ENCODE measurements at places on chromosomes 12 and 14.
A peak's percentile ranks its signal among the peaks of the same experiment; 100 is the strongest.

DNA sequence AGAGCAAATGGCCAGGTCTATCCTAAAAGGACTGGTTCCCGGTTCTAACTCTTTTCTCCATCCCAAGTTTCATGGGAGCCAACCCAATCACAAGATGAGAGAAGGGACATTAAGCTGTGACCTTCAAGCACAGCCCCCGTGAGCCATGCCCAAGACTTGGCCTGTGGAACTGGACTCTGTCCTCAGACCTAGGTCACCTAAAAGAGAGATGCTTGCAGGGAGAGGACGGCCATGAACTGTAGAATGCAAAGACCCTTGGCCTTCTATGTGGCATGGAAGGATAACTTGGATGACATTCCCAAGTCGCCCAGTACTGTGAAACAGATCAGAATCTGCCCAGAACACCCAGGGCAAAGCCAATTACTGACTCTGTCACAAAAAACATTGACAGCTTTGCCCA, 263.5 kb downstream of the DPF3 start:
- DNase-seq, result no peak

- no peak for DNase-seq
Observed at GRCh38 chr12:88753066-88753465, 172.8 kb upstream of the KITLG start.

GRCh38 chr14:23355871-23356435, 3.3 kb upstream of the SLC22A17 start:
- no peak for DNase-seq

DNA sequence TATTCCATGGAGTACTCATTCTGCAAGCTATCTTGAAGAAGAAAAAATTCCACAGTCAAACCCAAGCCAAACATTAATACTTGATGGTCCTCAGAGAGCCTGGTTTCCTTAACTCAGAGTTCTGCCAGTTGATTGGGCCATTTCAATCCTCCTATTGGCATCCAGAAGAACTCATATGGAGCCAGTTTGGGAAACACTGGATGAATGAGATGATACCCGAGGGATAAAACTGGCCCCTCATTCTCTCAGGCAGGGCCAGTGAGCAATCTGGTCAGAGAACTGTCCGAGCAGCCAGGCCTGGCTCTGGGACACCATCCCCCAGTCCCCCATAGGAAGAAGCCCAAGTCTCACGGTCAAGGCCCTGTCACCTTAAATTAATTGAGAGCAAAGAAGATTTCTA, 48.8 kb downstream of the NUAK1 start:
- no peak for DNase-seq

- peak; percentile 65 for DNase-seq
Observed at GRCh38 chr12:40907115-40907527, 214.9 kb downstream of the CNTN1 start.

DNA sequence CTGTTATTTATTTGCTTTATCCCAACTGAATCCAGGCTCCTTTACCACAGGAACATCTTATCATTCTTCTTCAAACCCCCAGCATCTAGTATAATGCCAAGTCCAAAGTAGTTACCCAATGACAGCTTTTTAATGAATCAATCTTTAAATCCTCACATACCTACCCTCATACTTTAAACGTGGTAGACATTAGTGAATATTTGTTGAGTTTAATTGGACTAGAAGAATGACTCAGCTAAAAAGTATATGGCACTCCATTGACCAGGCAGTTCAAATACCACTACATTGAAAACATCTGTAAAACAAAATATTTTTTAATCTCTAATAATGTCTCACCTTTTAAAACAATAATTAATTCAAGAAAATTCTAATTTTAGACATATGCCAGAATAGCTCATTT, 98.1 kb downstream of the ZFC3H1 start:
- DNase-seq, result no peak

DNA sequence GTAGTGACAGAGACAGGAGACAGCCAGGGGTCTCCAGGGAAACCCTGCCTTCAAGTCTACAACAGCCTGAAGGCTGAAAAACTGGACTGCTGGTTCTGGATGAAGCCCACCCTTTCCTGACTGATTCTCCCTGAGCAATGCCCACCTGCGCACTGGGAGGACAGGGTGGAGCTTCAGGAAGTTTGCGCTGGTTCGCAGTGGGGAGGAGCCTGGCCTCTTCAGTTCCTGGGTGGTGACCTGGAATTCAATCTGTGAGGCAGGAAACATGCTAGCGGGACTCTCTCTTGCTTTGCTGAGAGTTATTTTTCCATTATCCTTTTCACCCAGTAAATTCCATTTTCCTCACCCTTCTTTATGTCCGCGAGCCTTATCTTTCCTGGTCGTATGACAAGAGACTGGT, 600.8 kb downstream of the TRHDE start:
- DNase-seq, result no peak

DNA sequence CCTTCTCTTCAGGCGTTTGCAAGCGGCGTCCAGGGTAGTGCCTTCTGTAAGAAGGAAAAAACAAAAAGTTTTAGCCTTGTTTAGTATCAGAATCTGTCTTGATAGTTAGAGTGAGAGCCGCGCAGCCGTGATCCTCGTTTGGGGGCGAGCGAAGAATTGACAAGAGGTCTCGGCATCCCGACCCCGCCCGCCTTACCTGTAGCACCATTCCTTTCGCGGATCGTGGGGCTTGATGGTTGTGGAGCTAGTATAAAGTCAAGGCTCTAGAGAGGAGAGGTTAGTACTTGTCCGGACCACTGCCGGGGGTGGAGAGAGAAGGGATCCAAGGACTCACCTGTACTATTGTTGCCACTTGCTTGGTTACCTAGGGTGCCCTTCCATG, 494 bp downstream of the TMTC3 start:
- no peak for DNase-seq

GRCh38 chr12:75666939-75667334, 155.5 kb upstream of the KRR1 start:
- DNase-seq, result no peak

GRCh38 chr14:70955543-70956480, 48.6 kb downstream of the PCNX1 start:
- no peak for DNase-seq

GRCh38 chr12:116790066-116790465, 52.0 kb downstream of the RNFT2 start:
- no peak for DNase-seq

DNA sequence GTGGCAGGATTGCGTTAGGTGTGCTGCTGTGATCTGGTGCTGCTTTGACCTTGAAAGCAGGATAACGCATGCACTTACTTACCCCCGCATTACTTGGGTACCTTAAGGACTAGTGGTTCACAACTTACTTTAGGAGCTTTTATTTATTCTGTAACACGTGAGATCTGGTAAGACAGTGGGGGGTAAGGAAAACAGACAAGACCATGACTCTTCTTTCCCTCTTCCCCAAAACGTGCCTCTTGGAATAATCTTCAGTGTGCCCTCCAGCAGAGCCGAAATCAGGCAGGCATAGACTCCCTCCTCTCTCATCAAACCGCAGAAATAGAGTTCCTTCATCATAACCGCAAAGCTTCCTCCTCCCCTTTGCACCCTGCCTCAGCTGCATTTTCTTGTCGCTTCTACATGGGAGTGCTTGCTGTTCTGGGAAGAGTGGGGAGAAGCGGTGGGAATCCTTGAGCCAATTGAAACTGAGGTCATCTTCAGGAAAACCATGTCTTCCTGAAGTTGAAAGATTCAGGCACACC, 43.4 kb downstream of the RAD52 start:
- no peak for DNase-seq

DNA sequence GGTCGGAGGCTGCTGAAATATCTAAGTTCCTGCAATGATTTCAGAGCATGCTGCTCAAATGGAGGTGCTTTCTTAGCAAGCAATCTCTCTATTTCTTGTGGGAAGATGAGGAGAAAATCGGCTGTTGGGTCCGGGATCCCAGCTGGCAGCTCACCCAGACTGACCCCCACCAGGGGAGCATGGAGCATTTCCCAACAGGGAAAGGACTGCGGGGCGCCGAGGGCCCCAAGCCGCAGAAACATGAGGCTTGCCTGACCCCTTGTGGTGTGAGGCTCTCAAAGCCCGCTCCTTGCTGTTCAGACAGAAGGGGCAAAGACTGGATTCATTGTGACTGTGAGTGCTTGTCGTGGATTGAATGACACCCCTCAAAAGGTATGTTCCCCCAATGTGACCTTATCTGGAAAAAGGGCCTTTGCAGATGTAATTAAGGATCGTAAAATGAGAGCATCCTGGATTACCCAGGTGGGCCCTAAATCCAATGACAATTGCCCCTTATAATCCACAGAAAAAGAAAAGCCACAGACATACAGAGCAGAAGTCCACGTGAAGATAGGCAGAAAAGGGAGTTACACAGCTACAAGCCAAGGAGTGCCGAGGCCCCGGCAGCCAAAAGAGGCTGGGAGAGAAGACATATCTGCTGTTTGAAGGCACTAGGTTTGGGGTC, 116.3 kb upstream of the VASH1 start:
- DNase-seq, result no peak

- no peak for DNase-seq
Observed at GRCh38 chr14:96792003-96792402, 5.2 kb upstream of the VRK1 start.

DNA sequence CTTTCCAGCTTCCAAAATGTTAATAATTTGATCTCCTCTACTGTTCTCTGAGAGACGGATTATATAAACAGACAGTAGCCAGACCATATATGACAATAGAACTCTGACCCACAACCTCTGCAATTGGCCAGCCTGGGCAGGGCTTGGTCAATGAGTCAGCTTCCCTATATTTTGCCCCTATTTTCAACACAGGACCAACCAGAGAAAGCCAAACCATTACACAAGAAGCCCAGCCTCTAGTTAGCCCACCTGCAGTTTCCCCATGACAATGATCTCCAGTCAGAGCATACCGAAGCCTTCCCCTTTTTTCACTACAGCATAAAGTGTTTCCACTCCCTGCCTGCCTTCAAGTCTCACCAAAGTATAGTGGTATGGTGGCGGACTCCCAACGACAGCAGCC, 7.6 kb upstream of the EXD2 start:
- DNase-seq, result no peak

GRCh38 chr12:121214855-121215745, 5.2 kb downstream of the P2RX4 start:
- DNase-seq, result peak; percentile 90

DNA sequence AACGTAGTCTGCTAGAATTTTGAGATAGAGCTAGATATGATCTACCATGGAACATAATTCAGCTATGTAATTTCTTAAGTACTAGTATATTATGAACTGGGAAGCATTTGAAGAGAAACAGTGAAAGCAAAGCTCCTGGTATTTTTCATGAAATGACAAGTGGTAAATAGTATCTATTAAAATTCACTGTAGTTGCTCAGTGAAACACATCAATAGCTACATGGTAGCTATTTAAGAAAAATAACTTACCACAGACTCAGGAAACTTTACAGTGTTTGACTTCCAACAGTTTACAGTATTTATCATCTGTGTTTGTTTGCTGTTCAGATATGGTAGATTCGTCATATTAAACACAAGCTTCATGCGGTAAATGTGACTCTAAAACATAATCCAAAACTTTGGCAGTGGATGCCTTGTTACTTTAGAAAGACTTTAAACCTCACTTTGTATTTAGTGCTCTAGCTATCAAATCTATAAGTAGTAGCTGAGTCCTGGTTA, 25.2 kb downstream of the WNK1 start:
- DNase-seq, result no peak

GRCh38 chr14:89416002-89416995, 734 bp downstream of the FOXN3 start:
- peak; percentile 84 for DNase-seq

GRCh38 chr14:21498540-21499526, 12.3 kb downstream of the METTL3 start:
- no peak for DNase-seq

DNA sequence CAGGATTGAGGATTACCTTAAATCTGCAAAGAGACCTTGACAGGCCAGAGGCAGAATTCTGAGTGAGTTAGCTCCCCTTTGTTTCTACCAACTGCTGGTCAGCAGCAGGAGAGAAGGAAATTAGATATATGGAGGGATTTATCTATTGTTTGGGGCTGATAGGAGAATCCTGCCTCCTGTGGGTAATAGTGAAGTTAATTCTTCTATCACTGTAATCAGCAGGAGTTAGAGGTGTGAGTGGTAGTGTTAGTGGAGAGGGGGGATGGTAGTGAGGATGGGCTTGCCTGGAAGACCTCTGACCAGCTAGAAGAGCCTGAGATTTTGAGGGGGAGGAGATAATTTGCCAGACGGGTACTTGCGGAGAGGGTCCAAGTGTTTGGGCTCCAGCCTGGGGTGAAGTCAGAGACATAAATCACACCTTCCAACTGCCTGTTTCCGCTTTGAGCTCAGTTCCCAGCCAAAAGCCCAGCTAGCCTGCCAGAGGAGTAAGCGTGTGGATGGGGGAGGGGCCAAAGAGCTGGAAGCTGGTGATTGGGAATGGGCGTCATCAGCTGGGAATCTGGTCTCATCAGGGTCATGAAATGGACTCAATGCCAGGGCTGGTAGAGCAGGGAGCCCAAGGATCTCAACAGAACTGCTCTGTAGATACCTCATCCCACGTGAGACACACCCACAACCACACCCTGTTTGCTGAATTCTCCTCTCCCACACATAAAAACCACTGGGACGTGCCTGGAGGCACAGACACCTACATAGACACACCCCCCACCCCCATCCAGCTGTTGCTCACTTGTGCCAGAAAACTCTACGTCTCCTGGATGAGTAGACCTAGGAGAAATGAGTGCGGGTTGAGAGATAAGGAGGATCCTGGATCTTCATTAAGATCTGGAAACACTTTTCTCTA, 13.1 kb upstream of the ITGA5 start:
- DNase-seq, result peak; percentile 21

GRCh38 chr14:27485193-27485592, 887.4 kb upstream of the NOVA1 start:
- DNase-seq, result no peak

GRCh38 chr12:115044073-115044472, 360.1 kb upstream of the TBX3 start:
- DNase-seq, result no peak

DNA sequence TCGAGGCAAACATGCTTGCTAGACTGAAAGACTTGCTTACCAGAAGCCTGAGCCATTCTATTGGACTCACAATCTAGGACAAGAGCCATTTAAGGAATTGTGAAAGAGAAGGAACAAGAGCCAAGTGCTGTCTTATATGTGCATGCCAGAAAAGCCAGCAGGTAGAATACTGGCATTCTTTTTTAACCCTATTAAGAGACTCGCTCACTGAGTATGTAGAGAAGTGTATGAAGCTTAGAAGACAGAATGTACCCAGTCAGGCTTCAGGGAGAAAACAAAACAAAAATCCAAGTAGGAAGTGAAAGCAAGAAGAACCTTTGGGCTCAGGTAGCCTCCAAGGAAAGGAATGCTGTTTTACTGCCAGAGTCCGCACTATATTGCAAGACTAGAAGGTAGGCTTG, 65.9 kb downstream of the DCAF5 start:
- DNase-seq, result peak; percentile 54

GRCh38 chr12:21774358-21775132, at the start of gene KCNJ8:
KCNJ8 (minus strand) TSS chr12:21774706; CDS start chr12:21773616, 1,090 bp downstream.
- peak; percentile 5 for DNase-seq

- DNase-seq, result no peak
Observed at GRCh38 chr14:37318938-37319337, 121.2 kb downstream of the MIPOL1 start.

- DNase-seq, result no peak
Observed at GRCh38 chr12:53179687-53180219, 769 bp upstream of the ZNF740 start.
